ENCODE measurements at places on chromosomes 7 and 10. TPM values are rescaled to one million over a fixed set of nuclear protein-coding genes. Genes with fewer than 3 reads are reported as not detected.

DNA sequence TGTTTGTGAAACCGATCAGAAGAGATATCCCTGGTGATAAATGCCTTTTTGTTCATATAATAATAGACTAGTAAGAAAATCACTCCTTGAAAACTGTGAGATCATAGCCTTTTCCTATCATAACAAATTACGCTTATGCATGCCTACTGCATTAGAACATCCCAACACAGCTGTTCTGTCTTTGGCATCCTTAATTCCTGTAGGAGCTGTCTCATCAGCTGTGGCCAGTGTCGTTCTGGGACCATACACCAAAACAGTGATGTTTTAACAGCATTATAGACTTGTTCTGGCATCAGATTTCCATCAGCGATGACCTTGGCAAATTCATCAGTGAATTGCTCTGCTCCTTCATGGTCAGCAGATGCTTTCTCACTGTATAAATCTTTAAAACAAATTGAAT, 423.6 kb upstream of the LRGUK start:
- DNase-seq = no peak

DNA sequence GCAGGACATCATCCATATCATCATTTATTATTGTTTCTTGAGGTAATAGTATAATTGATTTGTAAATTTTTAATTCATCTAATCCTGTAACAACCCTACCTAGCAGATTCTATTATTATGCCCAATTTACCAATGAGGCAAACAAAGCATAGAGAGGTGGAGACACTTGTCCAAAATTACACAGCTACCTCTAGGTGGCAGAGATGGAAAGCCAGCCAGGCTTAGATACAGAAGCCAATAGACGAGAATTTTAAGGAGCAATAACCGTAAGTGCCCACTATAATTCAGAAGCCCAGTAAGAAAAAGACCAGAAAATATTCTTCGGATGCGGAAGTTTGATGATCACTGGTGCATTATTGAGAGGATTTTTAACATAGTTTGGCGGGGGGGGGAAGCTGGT, 54.0 kb downstream of the ANK3 start:
- DNase-seq = no peak

- no peak for DNase-seq
These were observed 268.9 kb upstream of the KLF6 start for GRCh38 chr10:4053940-4054339.

Gene FXYD4
- total RNA-seq = not detected

Gene TMEM236
- 79.9 TPM for total RNA-seq

- DNase-seq = no peak
These were observed 41.4 kb downstream of the GSDME start for GRCh38 chr7:24715661-24716479.

DNA sequence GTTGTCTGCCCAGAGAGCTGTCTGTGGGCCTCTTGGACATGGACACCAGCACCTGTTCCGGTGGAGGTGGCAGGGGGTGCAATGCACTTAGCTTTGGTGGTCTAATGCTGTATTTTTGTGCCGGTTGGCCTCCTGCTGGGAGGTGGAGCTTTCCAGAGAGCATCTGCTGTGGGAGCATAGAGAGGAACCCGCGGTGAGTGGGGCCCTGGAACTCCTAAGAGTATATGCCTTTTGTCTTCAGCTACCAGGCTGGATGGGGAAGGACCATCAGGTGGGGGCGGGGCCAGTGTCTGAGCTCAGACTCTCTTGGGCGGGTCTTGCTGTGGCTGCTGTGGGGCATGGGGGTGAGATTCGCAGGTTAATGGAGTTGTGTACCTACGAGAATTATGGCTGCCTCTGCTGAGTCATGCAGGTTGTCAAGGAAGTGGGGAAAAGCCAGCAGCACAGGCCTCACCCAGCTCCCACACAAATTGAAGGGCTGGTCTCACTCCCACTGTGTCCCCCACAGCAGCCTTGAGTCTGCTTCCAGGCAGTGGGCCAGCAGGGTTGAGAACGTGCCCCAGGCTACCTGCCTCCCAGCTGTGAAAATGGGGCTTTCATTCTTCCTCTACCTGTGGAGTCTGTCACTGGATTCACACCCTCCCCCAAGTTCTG, 29.0 kb downstream of the JAKMIP3 start:
- DNase-seq = no peak

Data from Peyer's patch (tissue), 4 donors.